Thymus (tissue), 14 donors: ENCODE measurements at places on chromosomes 3 and 15.
A peak's percentile ranks its signal among the peaks of the same experiment; 100 is the strongest.

DNA sequence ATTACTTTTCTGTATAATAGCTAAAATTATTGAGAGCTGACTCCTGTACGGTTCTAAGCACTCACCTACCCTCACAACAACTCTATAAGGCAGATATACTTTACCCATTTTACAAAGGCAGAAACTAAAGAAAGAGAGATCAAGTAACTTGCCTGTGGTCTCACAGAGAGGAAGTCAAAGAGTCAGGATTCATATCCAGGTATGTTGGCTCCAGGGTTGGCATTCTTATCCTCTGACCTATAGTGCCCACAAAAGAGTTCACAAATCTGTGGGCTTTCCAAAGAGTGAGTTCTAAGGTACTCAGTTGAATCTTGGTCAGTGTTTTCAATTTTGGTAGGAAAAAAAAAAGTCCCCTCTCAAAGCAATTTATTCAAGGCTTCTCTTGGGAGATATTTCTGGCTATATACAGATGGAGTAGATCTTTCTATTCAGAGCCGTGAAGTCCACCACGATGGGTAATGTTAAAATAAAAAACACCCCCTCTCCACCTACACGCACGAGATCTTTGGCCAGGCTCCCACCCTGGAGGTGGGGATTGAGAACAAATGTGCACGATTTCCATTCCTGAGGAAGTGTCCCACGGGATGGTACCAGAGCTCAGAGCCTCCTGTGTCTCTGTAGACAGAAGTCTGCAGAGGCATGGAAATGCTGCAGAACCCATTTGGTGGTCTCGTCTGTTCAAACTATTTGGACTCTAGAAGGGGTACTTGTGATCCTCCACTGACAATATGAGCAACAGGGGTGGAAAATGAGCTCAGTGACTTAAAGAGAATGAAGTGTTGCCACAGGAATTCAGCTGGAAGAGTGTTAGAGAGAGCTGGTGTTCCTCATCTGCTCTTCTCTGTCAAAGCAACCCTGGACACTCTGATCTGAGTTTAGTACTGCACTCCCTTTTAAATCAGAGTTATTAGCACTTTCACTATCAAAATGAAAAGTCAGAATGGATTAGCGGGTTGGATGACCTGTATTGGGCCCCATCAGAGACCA lies 212.1 kb upstream of the EIF1B start:
- DNase-seq = no peak

GRCh38 chr3:14810801-14811661 lies 7.7 kb upstream of the FGD5 start:
- DNase-seq = no peak

DNA sequence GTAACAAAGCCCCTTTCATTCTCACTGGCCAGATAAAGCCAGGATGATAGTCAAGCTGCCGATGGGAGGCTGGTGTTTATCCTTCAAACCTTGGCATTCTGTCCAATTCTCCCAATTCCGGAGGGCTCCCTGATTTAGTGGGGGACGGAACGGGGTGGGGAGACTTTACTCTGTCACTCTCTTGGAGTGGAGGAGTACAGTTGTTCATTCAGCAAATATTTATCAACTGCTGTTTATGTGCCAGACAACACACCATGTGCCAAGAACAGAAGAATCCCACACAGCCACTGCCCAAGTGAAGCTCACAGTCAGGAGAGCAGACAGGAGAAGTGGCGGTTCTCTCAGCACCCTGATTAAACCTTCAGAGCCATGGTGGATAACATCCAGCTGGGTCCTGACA lies 63.3 kb downstream of the WNT5A start:
- DNase-seq = no peak

GRCh38 chr15:76336254-76337058 lies at the start of gene ISL2:
ISL2 (plus strand) TSS chr15:76336773; CDS start chr15:76336884, 111 bp downstream.
- DNase-seq = no peak

DNA sequence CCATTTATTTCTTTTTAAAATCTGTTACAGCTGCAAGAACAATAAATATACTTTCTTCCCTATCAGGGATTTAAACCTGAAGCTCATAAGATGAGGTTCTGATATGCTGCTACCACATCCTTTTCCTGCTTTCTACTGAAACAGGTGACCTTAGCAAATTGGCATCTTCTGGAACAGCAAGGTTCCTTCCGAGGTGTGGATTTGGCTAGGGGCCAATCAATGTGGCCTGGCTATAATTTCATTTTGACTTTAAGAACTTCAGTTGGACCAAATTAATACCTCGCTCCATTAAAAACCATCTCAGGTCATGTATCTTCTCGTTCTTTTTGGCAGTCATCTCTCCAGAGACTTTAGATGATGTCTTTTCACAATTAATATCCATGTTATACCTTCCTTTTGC lies 53.4 kb upstream of the C3orf80 start:
- no peak for DNase-seq

DNA sequence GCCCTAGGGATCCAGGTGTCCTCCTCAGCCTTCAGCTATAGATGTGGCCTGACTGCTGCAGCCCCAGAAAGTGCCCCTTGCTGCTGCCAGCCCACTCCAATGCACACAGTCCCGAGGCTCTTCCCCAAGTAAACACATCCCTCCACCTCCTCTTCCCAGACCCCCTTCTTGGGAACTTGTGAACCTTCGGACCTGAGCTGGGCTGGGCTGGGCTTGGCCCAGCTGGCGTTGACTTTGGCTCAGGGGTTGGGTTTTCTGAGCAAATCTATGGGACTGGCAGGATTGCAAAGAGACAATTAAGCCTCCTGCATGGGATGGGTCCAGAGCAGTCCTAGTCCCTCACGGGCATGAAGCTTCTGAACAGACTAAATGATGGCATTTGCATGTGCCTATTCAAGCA lies 14.7 kb downstream of the VIPR1 start:
- no peak for DNase-seq

DNA sequence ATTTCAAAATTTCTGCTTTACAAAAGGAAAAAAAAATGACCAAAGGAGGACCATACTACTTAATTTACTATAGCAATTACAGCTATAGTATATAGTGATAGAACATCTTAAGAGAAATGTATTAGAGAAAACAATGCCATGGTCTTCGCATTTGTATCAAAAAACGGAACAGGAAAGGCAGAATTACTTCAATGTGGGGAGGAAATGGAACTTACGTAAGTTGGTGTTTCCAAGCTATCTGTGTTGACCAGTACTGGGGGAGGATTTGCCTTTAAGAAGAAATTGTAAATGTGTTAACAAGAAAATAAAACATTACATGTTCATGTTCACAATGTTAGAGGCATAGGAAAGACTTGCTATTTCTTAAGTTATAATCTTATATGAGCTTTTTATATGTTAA lies 119.9 kb upstream of the MELTF start:
- no peak for DNase-seq

GRCh38 chr15:92391640-92392039 lies 2.0 kb upstream of the ST8SIA2 start:
- peak; percentile 78 for DNase-seq

DNA sequence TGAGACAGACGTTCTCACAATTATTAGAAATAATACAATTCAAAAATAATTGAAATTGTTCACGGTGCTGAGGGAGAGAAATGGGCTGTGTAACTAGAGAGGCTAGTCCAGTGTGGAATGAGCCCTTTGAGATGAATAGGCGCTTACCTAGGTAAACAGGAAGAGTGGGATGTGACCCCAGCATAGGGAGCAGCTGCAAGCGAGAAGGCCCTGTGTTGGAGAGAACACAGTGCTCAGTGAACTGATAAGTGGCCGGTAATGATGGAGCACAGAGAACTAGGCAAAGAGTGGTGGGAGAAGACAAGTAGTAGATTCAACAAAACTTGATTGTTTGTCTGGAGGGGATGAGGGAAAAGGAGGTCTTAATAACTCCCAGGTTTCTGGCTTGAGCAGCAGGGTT lies 103.9 kb downstream of the HCN4 start:
- no peak for DNase-seq

GRCh38 chr3:141330718-141331376 lies 37.5 kb upstream of the ZBTB38 start:
- no peak for DNase-seq

GRCh38 chr3:171133796-171134569 lies 107.5 kb upstream of the SLC2A2 start:
- DNase-seq = no peak

GRCh38 chr3:154766765-154767503 lies 313.2 kb upstream of the MME start:
- no peak for DNase-seq

DNA sequence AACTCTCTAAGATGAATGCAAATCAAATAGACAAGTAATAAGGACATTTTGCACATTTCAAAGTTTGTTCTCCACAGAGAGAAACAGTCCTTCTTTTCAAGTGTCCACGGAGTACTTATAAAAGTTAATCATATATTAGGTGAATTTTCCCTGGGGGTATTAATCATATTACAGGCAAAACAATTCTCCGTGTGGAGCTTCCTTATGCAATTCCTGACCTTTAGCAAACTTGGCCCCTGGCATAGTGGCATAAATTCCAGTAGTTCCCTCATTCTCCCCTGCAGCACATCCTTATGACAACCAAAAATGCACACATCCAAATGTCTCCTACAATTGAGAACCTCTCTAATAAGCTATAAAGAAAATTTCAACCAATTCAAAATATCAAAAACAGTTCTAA lies 34.4 kb downstream of the FSIP1 start:
- no peak for DNase-seq

GRCh38 chr3:125319765-125320164 lies 55.4 kb downstream of the ZNF148 start:
- DNase-seq = no peak

DNA sequence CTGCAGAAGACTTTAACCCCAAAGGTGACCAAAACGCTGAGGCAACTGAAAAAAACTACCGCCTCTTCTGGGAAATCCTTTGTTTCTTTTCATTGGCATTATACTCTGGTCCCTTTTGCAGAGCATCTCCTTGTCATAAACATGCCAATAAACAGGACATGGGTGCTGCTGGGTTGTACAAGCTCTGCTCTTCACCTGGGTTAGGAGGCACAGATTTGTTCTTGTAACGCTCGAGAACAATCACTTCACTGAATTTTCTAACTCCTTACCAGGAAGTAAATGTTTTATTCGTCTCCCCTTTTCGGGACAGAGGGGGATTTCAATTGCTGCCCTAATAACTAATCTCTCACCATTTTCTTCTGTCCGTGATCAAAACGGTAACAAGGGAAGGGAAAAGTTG lies 1.3 kb downstream of the PLCH1 start:
- no peak for DNase-seq

DNA sequence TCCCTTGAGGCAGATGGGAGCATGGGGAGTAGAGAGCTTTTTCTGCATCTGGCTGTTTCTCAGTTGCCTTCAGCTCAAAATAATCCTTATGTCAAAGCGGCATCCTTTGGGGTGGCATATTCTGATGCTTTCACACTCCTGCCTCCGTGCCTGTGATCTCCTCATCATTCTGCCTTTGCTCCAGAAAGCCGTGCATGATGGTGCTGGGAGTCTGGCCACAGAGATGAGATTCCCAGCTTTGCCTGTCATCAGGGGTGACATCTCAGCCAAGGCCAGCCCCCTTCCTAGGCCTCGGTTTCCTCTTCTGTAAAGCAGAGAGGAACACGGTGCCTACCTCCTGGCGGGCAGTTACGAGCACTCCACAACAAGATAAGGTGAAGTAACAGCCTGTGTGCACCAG lies 96.3 kb upstream of the ALDH1A3 start:
- DNase-seq = no peak

- DNase-seq = no peak
Measured at GRCh38 chr15:64422697-64423096, 35.1 kb downstream of the TRIP4 start.

DNA sequence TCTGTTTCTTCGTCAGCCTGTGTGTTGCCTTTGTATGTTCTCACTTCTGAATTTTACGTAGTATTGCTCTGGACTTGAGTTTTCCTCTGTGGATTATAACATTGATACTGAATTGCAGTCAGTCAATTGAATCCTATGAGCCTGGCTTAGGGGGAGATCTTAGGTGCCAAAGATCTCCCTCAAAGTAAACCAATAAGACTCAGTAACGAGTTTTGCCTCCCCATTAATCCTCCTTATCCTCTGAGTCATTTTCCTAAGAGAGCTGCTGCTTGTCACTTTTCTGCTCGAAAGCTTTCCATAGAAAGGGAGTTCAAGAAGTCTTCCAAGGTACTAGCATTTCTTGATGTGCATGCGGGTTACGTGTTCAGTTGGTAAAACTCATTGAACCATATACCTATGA lies 126.4 kb downstream of the CHDH start:
- DNase-seq = no peak

- DNase-seq = no peak
Measured at GRCh38 chr3:186151077-186151971, 42.4 kb upstream of the ETV5 start.

- no peak for DNase-seq
Measured at GRCh38 chr15:39860871-39861270, 59.2 kb downstream of the GPR176 start.

DNA sequence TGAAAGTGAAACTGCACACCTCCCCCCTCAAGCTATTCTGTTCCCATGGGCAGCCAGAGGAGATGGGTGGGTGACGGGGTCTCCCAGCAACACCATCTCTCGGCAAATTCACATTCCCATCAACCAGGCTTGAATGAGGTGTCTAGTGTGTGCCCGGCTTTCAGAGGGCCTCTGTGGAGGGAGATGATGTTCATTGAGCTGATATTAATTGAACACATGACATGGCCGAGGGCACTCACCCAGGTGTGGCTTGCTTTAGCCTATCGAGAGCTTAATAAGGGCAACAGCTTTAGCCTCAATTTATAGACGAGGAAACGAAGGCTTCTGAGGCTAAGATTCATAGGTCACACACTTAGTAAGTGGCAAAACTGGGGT lies 288.0 kb downstream of the UACA start:
- no peak for DNase-seq

GRCh38 chr3:106339551-106339950 lies 470.7 kb upstream of the CBLB start:
- DNase-seq = no peak

GRCh38 chr3:38374221-38374620 lies 27.6 kb downstream of the XYLB start:
- peak; percentile 26 for DNase-seq

- no peak for DNase-seq
Measured at GRCh38 chr15:80587816-80588456, 107.2 kb upstream of the ABHD17C start.

DNA sequence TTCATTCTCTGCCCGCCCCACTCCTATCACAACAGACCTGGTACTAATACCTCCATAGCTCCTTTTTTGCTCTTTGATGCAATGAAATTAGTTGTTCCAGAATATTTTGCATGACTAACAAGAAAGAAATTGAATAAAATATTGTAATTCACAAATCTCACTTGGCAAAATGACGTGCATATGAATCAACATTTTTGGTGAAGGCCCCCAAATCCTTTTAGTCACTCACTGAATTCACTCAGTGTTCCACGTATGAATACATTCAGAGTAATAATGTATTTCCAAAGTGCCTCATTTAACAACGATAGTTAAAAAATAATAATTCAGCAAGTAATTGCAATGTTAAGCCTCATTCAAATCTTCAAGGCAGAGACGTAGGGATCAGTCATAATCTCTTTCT lies 148.6 kb upstream of the STRIT1 start:
- DNase-seq = no peak

DNA sequence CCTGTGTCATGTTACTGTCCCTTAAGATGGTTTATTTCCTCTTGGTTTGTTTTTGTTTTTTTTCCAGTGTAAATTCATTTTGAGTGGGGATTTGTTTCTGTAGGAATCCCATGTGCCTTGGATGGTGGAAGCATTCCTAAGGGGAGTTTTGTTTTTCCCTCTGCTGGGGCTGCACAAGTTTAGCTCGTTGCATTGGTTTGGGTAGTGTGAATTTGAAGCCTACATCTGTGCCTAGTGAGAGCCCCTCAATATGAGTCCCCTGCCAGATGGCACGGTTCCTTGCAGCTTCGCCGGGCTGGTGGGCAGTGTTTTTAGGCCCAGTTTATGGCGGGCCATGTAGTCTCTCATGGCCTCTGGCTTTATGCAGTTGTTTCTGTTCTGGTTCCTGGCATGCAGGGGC lies 17.7 kb downstream of the ARID3B start:
- DNase-seq = no peak

GRCh38 chr15:71679223-71679792 lies 131.0 kb upstream of the NR2E3 start:
- no peak for DNase-seq
